Caudate nucleus (tissue), 63 donors: ENCODE measurements at places on chromosomes 13 and 19.

DNA sequence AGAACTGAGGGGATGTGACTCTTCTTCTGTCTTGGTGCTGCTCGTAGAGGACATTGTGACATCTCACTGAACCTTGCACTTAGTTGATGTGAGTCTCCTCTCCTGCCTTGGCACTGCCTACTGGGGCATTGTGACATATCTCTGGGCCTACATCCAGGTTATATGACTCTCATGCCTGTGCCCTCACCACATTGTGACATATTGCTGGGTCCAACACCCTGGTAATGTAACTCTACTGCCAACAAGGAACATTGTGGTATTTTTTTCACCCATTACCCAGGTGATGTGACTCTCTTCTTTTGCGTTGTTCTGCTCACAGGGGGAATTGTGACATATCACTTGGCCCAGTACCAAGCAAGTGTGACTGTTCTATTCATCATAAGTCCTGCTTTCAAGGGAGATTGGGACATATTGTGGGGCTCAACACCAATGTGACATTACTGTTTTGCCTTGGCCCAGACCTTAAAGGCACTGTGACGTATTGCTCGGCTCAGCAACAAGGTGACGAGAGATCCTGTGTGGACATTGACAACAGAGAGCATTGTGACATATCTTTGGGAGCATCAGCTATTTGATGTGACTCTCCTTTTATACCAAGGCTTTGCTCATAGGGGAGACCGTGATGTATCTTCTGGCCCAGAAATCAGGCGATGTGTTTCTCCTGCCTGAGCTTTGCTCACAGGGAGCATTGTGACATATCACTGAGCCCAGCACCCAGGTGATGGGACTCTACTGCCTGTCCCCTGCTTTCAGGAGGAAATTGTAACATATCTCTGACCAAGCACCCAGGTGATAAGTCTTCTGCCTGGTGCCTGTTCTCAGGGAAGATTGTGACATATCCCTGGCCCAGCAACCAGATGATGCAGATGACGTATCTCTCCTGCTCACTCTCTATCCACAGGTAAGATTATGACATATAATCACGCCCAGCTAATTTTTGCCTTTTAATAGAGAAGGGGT, 12.2 kb upstream of the ZNF429 start:
- DNase-seq = no peak

DNA sequence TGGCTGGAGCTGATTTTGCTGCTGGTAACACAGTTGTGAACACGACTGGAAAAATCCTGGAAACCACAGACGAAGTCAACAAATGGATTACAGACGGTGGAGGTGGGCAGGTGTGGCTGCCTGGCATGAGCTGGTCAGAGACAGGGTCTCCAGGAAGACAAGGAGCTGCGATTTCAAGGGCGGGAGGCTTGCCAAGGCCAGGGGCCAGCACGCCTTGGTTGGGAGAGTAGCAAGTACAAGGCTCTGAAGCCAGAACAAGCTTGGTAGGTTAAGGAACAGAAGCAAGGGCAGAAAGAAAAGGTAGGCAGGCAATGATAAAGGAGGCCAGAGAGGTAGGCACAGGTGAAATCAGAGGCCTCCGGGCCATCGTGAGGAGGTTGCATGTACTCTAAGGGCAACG, 50.7 kb upstream of the AMER2 start:
- DNase-seq = no peak

- DNase-seq = no peak
Measured at GRCh38 chr13:62706048-62706447, 1290.4 kb upstream of the PCDH20 start.

DNA sequence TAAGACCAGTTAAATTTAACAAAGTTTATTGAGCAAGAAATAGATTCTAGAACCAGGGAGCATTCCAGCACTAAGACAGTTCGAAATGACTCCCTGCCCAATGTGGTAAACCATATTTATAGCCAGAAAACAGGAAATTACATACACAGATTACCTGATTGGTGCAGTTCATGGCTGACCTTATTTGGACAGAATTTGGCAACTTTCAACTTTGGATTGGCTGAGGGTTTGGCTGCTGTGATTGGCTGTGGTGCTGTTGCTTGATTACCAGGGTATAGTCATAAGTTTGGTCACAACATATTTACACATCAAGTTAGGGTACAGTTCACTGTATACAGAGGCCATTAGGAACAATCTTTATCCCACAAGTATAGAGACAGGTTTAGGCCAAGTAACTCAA, 984.8 kb upstream of the MIR17HG start:
- no peak for DNase-seq

DNA sequence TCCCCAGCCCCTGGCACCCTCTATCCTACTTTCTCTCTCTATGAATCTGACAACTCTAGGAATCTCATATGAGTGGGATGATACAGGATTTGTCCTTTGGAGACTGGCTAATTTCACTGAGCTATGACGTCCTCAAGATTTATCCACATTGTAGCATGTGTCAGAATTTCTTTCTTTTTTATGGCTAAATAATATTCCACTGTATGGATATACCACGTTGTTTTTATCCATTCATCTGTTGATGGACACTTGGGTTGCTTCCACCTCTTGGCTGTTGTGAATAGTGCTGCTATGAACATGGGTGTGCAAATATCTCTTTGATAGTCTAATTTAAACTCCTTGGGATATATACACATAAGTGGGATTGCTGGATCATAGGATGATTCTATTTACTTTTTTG, 24.0 kb upstream of the INSR start:
- DNase-seq = no peak

DNA sequence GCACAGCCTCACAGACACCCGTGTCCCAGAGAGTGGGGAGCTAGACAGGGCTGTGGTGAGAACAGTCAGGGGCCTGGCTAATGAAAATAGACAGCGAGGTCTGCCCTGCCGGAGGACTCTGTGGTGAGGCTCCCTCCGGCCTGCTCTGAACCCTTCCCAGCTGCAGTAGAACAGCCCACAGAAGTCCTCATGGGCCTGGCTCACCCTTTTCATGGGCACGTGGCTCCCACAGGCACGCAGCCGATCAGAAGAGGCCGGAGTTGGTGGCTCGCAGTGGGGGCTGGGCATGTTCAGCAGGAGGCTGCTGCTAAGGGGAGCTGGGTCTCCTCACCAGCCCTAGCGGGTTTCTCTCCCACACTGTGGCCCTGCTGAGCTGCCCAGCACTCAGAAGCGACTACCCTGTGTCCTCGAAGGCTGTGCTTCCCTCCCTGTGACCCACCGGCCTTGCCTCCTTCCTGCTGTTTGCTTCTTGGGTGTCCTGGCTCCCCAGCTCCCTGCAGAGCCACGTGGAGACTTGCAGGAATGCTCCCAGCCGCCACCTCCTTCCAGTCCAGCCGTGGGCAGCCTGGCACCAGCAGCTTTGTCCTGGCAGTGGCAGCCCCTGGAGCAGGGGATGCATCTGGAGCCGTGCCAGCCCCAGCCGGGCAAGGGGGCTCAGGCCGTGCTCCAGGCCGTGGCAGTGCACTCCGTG, 138.7 kb downstream of the KDM4B start:
- no peak for DNase-seq

GRCh38 chr19:9043524-9043923, 33.3 kb upstream of the MUC16 start:
- no peak for DNase-seq

GRCh38 chr13:94956417-94957110, 244.2 kb upstream of the SOX21 start:
- peak; percentile 27 for DNase-seq

DNA sequence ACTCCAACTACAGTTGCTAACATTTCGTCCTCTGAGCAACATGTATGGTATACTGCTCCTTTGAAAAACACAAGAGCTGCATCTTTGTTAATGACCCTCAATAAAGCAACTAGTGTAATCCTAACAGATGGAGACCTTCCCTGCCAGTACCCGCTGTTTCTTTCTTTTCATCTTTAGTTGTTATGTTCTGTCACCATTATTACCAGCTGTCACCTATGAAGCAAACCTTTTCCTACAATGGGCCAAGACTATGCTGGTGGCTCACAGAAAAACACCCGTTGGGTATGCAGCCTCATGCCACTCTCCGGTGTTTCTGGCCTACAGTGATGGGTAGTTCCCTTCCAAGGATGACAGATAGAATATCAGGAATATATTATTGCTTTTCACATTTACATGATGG, 29.7 kb upstream of the CYSLTR2 start:
- no peak for DNase-seq
